ENCODE measurements at places on chromosomes 4 and X. TPM values are rescaled to one million over a fixed set of nuclear protein-coding genes. Genes with fewer than 3 reads are reported as not detected.
A peak's percentile ranks its signal among the peaks of the same experiment; 100 is the strongest.

Gene SMIM43
- total RNA-seq, result not detected

DNA sequence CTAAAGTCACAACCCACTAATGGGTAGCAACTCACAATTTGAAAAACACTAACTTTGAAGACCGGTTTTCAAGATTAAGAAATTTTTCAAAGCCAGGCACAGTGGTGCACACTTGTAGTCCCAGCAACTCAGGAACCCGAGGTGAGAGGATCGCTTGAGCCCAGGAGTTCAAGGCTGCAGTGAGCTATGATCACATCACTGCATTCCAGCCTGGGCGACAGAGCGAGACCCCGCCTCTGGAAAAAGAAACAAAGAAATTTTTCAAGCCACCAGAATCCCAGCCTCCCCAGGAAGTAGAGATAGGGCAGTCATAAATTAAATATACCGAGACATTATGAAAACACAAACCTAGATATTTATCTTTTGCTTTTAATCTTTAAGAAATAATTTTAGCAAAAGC, 13.0 kb downstream of the SMARCA1 start:
- H3K27me3 ChIP-seq, result no peaks in the 10 kb centered on the region
- DNase-seq, result no peak
- H3K4me3 ChIP-seq, result no peak overlapping the region
- H3K27ac ChIP-seq, result no peak overlapping the region
- peaks cover 5% of the 10 kb centered on the region for H3K36me3 ChIP-seq

GRCh38 chr4:7805533-7806337, 133.9 kb downstream of the AFAP1 start:
- peaks cover 43% of the 10 kb centered on the region for H3K4me1 ChIP-seq
- H3K27ac ChIP-seq, result peak overlapping the region; percentile 80
- no peak for DNase-seq
- no peaks in the 10 kb centered on the region for H3K27me3 ChIP-seq
- H3K4me3 ChIP-seq, result no peak overlapping the region

Gene PTCHD1
- 0.64 TPM for total RNA-seq

Gene PAK3
- 1.1 TPM for total RNA-seq

DNA sequence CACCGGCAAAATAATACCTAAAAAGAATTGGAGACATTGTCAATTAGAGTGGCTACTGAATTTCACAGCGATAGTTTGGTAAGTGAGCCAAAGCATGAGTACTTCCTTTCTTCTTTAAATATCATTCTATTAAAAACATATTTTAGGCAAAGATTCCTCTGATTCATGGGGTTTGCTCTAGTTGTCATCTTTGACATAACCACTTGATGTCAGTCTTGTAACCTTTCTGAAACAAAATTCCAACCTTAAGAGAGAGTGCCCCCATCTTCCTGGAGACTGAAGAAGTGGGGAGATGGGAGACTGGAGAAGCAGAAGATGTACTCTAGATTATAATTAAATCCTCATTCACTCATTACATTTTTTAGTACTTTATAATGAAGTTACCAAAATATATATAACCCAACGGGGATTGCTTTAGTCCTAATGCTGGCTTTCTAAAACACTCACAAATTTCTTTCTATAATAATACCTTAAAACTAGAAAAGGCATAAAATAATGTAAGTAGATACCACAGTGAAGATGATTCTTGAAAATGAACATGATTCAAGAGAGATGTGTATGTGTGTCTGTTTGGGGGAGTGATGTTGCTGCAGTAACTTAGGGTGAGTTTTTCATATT, 96.4 kb downstream of the EMCN start:
- no peak for DNase-seq
- no peaks in the 10 kb centered on the region for H3K36me3 ChIP-seq
- H3K27ac ChIP-seq, result no peak overlapping the region
- H3K4me1 ChIP-seq, result peaks cover 6% of the 10 kb centered on the region
- H3K4me3 ChIP-seq, result no peak overlapping the region
- no peaks in the 10 kb centered on the region for H3K27me3 ChIP-seq
